HepG2 (cell line): ENCODE measurements at places on chromosomes 4 and X. TPM values are rescaled to one million over a fixed set of nuclear protein-coding genes. Genes with fewer than 3 reads are reported as not detected.
A peak's percentile ranks its signal among the peaks of the same experiment; 100 is the strongest.

GRCh38 chr4:73066445-73066844 is 3.1 kb downstream of the COX18 start:
- no peak for DNase-seq
- H3K36me3 ChIP-seq: peaks cover 3% of the 10 kb centered on the region; the same call in 1 of the 2 replicates
- no peak overlapping the region for H3K27ac ChIP-seq
- H3K4me1 ChIP-seq: peaks cover 23% of the 10 kb centered on the region
- no peak overlapping the region for H3K4me3 ChIP-seq
- no peaks in the 10 kb centered on the region for H3K27me3 ChIP-seq

DNA sequence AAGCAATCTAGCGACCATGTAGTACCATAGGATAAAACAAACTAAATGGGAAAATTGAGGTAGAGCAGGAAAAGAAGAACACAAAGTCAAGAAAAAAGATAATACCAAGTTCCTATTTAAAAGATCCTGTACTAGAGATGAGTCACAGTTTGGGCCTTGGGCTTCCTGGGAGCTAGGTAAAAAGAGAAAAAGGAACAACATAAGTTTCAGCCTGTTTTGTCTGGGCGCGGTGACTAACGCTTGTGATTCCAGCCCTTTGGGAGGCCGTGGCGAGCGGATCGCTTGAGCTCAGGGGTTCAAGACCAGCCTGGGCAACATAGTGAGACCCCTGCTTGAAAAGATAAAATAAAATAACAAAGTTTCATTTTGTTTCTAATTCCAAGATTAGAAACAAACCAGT is 14.0 kb upstream of the TMEM156 start:
- peak; percentile 41 for DNase-seq
- no peaks in the 10 kb centered on the region; the same call in 2 of the 3 replicates for H3K27me3 ChIP-seq
- H3K36me3 ChIP-seq: no peaks in the 10 kb centered on the region
- peak overlapping the region; percentile 82 for H3K27ac ChIP-seq

DNA sequence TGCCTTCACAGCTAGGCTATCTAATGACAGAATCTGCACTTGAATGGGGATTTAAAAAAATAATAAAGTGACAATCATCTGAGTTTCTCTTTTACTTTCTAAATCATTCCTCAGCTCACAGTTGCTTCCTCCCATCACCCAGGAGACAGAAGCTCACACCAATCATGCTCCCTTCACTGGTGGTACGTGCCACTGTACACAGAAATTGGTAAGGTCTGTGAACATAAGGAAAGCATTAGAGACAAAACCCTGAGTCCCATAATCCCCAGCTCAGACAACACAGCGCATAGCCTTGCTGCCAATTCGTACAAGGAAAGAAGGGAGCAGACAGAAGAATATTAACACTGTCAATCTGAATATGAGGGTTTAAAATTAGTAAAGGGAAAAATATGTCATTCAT is 133.1 kb downstream of the IDS start:
- H3K4me1 ChIP-seq: no peaks in the 10 kb centered on the region
- no peaks in the 10 kb centered on the region for H3K36me3 ChIP-seq
- H3K27ac ChIP-seq: no peak overlapping the region
- H3K4me3 ChIP-seq: no peak overlapping the region
- DNase-seq: no peak
- H3K27me3 ChIP-seq: no peaks in the 10 kb centered on the region

Gene FAM149A
- not detected in 2 replicates for total RNA-seq

DNA sequence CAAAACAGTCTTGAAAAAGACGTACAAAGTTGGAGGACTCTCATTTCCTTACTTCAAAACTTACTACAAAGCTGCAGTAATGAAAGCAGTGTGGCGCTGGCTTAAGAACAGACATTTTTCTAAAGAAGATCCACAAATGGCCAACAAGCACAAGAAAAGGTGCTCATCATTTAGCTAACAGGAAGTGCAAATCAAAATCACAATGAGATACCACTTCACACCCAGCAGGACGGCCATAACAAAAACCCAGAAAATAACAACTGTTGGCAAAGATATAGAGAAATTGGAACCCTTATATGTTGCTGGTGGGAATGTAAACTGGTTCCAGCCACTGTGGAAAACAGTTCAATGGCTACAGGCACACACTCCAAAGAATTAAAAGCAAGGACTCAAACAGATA is 3.3 kb downstream of the PDZD4 start:
- no peaks in the 10 kb centered on the region for H3K4me1 ChIP-seq
- no peak overlapping the region for H3K4me3 ChIP-seq
- H3K36me3 ChIP-seq: no peaks in the 10 kb centered on the region
- DNase-seq: no peak
- H3K27ac ChIP-seq: no peak overlapping the region

- H3K27me3 ChIP-seq: no peaks in the 10 kb centered on the region
- H3K4me3 ChIP-seq: no peak overlapping the region
- H3K36me3 ChIP-seq: no peaks in the 10 kb centered on the region
- no peak overlapping the region for H3K27ac ChIP-seq
- peak; percentile 37 for DNase-seq
These were observed 89.6 kb upstream of the PRPS2 start for GRCh38 chrX:12701628-12702027.

Gene ANKRD37
- total RNA-seq: 1.9 and 2.2 TPM in 2 replicates

DNA sequence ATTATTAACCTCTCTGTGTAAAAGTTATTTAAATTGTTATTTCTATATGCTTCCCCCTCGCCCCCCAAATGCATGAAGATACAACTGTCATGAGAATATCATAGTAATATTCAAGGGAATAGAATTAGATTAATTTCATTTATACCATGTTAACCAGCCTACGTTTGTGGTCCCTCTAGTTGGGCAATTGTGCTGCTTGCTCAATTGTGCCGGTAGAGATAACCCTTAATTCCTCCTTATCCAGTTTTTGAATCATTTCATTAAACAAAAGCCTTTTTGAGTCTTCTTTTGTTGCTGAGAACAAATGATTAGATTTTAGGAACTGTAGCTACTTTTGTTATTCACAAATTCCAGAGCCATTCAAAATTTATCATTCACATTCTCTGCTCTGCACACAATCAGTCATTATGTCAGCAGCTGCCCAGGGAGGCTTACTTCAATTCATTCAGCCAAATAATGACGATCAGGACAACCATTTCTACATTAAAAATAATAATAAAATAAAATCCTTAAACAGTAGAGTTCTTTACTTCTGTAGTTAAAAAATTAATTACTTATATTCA is 98.1 kb downstream of the ADGRL3 start:
- no peak for DNase-seq
- no peak overlapping the region for H3K27ac ChIP-seq
- no peaks in the 10 kb centered on the region for H3K27me3 ChIP-seq

Gene GSX2
- not detected in 2 replicates for total RNA-seq

Gene NFKB1
- 31.6 and 37.6 TPM in 2 replicates for total RNA-seq

DNA sequence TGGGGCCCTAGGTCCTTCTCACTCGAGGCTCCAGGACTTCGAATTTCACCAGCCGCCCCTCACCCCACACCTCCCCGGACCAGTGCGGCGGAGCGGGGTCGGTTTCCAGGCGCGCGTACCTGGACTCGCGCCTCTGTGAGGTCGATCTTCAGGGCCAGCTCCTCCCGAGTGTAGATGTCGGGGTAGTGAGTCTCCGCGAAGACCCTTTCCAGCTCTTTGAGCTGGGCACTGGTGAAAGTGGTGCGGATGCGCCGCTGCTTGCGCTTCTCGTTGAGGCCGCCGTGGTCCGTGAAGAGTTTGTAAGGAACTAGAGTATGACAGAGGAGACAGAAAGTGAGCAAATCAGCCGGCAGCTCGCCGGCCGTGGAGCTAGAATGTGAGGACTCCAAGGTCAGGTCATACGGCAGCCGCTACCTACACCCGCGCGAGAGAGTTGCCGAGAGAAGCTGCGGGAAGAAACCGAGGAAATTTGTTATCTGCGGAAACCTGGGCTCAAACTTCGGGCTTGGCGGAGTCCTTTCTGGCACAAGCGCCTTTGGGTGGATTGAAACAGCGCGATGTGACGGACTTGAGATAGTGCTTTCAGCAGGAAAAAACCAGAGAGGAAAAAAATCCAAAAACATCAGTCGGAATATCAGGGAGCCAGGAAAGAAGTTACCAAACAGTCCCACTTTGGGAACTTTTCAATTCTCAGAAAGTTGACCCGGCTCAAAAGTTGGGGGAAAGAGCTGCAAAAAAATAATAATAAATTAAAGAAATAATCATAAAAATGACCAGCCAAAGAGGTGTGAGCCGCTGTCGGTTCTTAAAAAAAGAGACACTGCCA is 1.1 kb downstream of the PHOX2B start:
- DNase-seq: no peak
- peaks cover 63% of the 10 kb centered on the region for H3K27me3 ChIP-seq
- H3K36me3 ChIP-seq: no peaks in the 10 kb centered on the region
- no peak overlapping the region for H3K4me3 ChIP-seq

Gene DMP1
- not detected in 2 replicates for total RNA-seq

DNA sequence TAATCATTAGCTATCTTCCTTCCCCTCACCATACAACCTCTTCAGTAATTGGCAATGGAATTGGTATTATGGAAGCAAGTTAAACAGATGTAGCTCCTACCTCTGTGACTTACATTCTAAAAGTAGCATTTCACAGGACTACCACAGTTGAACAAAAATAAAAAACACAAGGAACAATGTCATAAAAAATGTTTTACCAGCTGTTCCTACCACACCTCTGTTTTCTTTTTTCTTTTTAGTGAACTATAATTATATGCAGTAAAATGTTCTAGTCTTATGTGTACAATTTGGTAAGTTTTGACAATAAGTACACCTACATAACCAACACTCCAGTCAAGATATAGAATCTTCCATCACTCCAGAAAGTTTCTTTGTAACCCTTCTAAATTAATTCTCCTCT is 54.1 kb upstream of the GEMIN8 start:
- no peak overlapping the region for H3K4me3 ChIP-seq
- DNase-seq: no peak
- no peaks in the 10 kb centered on the region for H3K4me1 ChIP-seq
- no peak overlapping the region for H3K27ac ChIP-seq
- no peaks in the 10 kb centered on the region for H3K27me3 ChIP-seq

GRCh38 chr4:139978692-139979091 is 175.3 kb downstream of the MAML3 start:
- H3K4me1 ChIP-seq: no peaks in the 10 kb centered on the region
- H3K27ac ChIP-seq: no peak overlapping the region
- no peak overlapping the region for H3K4me3 ChIP-seq
- H3K36me3 ChIP-seq: no peaks in the 10 kb centered on the region
- peaks cover 1% of the 10 kb centered on the region for H3K27me3 ChIP-seq

Gene ASB9
- 13.8 and 18.2 TPM in 2 replicates for total RNA-seq

GRCh38 chr4:80529026-80529425 is 193.5 kb downstream of the CFAP299 start:
- no peak overlapping the region for H3K27ac ChIP-seq
- no peaks in the 10 kb centered on the region for H3K36me3 ChIP-seq
- no peaks in the 10 kb centered on the region for H3K4me1 ChIP-seq
- no peak for DNase-seq
- H3K27me3 ChIP-seq: no peaks in the 10 kb centered on the region
- H3K4me3 ChIP-seq: no peak overlapping the region

DNA sequence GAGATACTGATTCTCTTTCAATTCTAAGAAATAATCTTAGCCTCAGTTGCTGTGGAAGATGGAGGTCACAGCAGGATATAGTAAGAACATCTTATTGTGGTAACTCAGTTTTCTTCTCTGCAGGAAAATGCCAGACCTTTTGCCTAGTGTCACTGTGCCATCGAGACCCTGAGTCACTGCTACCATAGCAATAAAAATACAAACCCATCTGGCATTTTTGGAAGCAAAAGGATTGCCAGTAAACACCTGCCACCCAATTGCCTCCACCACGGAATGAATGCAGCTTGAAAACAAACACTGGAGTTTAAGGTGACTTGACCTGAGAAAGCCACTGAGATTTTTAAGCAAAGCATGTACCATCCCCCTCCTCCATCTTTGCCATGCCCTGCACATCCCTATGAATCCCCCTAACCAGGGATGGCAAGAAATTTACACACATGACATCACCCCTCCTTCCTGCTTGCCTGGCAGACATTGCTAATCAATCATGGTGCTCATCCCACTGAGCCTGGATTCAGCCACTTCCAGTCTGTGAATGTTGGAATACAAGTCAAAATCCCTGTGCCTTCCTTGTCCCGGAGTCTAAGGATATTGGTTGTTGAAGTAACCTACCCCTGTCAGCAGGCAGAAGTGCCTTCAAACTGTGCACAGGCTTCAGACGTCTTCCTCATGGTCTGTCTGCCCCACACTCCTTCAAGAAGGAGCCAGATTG is 59.6 kb upstream of the MAMLD1 start:
- H3K27ac ChIP-seq: no peak overlapping the region
- DNase-seq: no peak
- H3K36me3 ChIP-seq: no peaks in the 10 kb centered on the region

DNA sequence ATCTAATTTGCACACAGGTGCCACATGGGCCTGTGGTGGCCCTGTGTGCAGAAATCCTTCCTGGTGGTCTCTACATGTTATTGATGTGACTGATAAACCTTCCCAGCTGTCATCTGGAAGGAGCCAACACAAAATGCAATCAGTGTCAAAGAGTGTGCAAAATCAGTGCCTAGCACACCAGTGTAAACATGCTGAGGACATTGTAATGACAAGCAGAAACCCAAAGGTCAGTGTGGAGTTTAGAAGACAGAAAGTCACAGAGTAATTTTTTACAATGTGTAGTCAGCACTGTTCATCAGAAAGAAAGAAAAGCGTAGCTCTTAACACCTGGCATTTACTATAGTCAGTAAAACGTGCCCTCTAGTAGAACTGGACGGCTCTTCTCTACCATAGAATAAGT is 50.3 kb downstream of the PHKA2 start:
- no peaks in the 10 kb centered on the region for H3K27me3 ChIP-seq
- H3K4me1 ChIP-seq: no peaks in the 10 kb centered on the region
- no peak for DNase-seq
- H3K4me3 ChIP-seq: no peak overlapping the region
- peaks cover 58% of the 10 kb centered on the region for H3K36me3 ChIP-seq
- H3K27ac ChIP-seq: no peak overlapping the region

- peaks cover under 1% of the 10 kb centered on the region; the same call in 1 of the 2 replicates for H3K27me3 ChIP-seq
- H3K4me1 ChIP-seq: no peaks in the 10 kb centered on the region
- DNase-seq: no peak
- H3K27ac ChIP-seq: no peak within 1 kb of the TSS
These were observed at the start of gene MAGEA11 for GRCh38 chrX:149711545-149712236. Gene MAGEA11 (plus strand): TSS chrX:149712060. CDS start chrX:149713160, 1,100 bp downstream.

DNA sequence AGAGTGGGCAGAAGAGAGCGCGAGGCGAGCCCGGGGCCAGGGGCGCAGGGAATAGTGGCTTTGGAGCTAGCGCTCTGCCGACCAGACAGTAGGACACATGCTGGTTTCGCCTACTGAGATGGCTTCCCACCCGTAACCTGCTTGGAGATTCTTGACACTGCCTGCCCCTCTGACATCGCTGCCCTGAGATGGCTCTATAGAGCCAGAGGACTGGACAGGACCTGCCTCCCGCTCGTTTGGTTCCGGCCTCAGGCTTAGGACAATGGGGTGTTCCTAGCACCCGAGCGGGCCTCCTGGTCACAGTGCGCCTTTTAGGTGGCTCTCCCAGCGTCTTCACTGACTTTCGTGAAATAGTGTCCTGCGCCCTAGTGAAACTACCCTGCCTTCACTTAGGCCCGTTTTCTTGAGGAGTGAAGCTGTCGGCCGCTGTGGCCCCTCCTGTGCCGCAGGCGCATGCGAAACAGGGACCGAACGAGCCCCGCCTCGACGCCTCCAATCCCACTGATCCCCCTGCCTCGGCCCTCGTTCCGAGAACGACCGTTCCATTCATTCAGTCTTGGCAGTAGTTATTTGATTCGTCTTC is 608 bp downstream of the TAF1 start:
- H3K4me3 ChIP-seq: peak overlapping the region; percentile 57
- H3K27ac ChIP-seq: peak overlapping the region; percentile 92

GRCh38 chrX:19440713-19441112 is 74.6 kb downstream of the MAP3K15 start:
- no peaks in the 10 kb centered on the region for H3K4me1 ChIP-seq
- no peaks in the 10 kb centered on the region for H3K36me3 ChIP-seq
- no peak overlapping the region for H3K27ac ChIP-seq
- H3K27me3 ChIP-seq: no peaks in the 10 kb centered on the region
- DNase-seq: no peak

Gene GPR78
- total RNA-seq: 0.07 TPM in 1 of 2 replicates, not detected in the other

Gene SHROOM2
- 1.3 and 1.4 TPM in 2 replicates for total RNA-seq

Gene MAGEC1
- total RNA-seq: not detected in 2 replicates
